Amygdala (tissue), 56 donors: ENCODE measurements at places on chromosomes 11 and 22.

GRCh38 chr11:120500414-120501071, 11.0 kb upstream of the GRIK4 start:
- no peak for DNase-seq

DNA sequence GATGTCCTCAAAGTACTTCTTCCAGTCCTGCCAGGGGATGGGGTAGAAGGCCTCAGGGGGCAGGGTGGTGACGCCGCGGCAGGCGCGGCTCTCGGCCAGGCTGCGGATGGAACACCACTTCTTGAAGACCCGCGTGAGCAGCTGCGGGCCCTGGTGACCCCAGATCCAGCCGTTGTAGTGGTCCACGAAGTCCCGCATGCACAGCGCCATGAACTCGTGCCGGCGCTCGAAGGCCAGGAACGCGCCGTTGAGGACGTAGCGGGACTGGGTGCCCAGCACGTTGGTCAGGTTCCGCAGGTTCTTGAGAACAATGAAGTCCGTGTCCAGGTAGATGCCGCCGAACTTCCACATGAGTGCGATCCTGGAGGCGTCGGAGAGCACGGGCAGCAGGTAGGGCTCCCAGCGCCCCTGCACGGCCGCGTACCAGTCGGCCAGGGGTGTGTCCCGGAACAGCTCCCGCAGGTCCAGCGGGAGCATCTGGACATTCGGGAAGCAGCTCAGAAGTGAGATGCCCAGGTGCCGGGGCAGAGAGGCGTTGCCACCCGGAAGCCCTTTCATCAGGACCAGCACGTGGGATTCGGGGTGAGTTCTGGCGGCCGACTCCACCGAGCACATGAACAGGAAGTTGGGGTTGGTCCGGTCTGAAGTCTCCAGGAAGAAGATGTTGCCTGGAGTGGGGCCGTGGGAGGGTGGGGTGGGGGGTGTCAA, 27.5 kb downstream of the A4GALT start:
- no peak for DNase-seq

DNA sequence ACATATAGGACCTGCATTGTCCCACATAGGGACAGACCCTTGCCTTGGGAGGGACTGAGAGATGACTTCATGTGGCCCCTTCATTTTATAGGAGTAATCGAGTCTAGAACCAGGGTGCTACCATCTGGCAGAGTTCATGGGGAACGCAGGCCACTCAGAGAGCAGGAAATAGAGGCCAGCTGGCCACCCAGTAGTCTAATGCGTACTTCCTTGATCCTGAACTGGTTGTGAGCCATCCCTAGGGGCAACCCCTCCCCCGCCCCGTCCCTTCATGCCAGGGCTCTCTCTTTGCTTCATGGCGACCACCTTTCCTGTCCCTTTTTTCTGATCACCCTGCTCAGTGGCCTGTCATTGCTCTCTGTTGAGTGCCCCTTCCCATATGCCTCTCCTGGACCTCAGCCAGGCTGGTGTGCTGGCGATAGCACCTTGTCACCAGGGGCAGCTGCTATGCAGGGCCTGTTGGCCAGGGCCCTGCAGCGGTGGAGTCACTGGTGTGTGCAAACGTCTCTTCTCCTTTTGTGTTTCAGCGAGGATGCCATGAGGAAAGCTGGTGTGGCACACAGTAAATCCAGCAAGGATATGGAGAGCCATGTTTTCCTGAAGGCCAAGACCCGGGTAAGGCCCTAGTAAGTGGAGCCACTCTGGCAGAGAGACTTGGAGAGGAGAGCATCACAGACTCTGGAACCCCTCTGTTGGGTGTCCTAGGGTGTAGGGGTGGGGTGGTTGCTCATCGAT, 29.3 kb downstream of the MED15 start:
- DNase-seq, result no peak

- no peak for DNase-seq
Observed at GRCh38 chr22:30416403-30416802, 9.2 kb upstream of the MTFP1 start.

- DNase-seq, result no peak
Observed at GRCh38 chr11:69385832-69386427, 92.0 kb downstream of the MYEOV start.

GRCh38 chr11:119608781-119609180, 120.2 kb downstream of the NECTIN1 start:
- DNase-seq, result no peak

- DNase-seq, result no peak
Observed at GRCh38 chr11:44565953-44566949, 788 bp downstream of the CD82 start.

GRCh38 chr22:19971276-19972124, 29.9 kb upstream of the TXNRD2 start:
- no peak for DNase-seq

DNA sequence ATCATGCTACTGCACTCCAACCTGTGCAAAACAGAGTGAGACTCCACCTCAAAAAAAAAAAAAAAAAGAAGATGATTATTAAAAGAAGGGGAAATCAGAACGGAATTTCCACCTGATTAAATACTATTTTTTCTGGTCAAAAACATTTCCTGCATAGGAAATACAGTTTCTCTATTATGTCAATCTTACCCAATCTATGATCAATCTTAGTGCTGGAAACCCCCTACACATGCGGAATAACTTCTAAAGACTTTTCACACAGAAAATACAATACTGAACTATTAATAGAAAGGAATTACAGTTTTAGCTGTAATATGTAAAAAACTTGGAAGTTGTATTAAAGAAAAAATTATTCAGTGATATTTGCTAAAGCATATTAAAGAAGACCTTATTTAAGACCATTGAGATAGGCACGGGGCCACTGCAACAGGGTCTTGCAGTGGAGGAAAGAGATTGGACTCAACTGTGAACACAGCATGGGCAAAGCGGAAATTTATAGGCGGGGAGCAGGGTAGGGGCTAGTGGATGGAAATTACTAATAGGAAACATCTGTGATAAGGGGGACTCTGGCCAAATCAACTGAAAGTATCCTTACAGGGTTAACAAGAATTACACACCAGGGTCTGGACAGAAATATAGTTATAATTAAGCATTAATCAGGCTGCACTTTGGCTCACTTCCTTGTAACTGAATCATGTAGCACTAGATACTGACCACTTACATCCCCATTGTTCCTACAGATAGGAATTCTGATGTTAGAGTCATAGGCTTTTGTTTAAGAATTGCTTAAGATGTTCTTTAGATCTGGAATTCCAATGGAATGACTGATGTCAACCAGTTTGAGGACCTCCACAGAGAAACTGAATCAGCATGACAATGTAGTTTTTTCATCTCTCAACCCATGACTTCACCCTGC, 411.5 kb upstream of the DDI1 start:
- DNase-seq, result no peak

- DNase-seq, result no peak
Observed at GRCh38 chr22:44847380-44847779, 95.0 kb downstream of the ARHGAP8 start.
